ENCODE measurements at places on chromosomes 4 and X.

- DNase-seq = no peak
Measured at GRCh38 chr4:22179124-22179874, 230.7 kb upstream of the KCNIP4 start.

DNA sequence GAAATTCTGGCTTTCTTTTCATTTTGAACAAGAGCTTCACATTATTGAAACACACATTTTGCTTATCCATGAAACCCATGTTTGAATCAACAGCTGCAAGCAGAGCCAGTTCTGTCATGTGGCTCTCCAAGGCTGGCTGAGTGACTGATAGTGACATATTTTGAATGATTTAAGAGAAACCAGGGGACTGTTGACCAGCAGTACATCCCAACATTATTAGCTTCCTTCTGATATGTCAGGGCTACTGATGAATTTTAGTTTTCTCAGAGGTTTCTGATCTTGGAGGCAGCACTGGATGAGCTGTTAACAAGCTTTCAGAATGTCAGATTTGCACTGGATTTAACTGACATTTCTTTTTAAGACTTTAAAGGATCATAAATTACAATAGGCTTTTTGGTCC, 74.6 kb upstream of the GRXCR1 start:
- no peak for DNase-seq

DNA sequence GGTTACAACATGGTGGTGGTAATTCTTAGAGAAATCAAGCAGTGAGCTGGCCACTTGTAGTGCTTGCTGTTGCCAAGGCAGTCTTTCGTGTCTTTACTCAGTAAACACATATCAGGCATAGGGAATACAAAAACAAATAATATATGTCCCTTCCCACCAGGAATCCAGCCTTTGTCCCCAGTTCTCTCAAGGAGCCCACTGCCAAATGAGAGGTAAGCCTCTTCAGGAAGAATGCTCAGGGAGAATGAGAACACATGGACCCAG, 421 bp upstream of the PLAC1 start:
- DNase-seq = no peak

- DNase-seq = no peak
Measured at GRCh38 chr4:168531305-168531704, 34.5 kb downstream of the PALLD start.

DNA sequence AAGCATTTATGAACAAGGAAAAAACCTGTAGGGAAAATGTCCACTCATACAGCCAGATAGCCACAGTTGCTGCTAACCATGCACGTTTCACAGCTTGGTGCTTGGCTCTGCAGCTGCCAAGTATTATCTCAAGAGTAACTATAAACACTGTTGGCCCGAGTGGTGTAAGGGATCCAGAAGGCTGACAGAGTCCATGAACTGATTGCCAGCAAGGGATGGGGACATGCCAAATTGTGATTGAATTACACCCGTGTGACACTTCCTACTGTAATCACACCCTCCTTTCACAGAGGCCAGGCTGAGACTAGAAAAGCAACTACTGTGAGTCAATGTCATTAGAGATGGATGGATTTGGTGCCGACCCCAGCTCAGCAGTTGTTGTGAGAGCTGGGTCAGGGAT, 223.9 kb upstream of the ANKRD50 start:
- no peak for DNase-seq

DNA sequence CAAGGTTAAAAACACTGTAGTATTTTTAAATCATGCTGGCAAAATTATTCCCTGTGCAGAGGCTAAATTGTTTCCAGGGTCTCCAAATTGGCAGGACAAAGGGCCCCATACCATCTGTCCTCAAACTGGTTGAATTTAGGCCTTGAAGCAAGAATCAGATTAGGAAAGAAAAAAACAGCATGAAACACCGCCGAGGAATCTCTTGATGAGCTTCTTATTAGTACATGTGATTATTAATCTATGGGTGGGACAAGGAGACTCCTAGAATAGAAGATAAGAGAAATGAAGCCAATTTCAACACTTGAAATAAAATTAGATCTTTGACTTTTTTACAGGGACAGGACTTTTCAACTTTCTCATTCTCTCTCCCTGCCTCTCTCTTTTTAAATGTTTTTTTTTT, 7.1 kb upstream of the CLNK start:
- DNase-seq = no peak

DNA sequence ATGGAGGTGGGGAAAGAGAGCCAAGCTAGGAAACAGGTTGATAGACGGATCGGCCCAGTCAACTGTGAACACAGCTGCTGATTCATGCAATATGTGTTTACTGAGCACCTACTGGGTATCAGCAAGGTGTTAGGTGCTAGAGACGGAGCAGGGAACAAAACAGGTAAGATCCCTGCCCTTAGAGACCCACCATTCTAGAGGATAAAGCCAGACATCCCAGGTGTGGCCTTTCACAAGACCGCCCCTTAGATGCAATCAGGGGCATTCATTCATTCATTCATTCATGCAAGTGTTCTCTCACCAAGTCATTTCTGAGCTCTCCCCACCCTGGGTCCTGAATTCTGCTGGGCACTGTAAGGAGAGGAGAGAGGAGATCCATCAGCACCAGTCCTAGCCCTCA, 20.2 kb upstream of the MTM1 start:
- no peak for DNase-seq

GRCh38 chr4:47510506-47511143, 25.6 kb downstream of the ATP10D start:
- no peak for DNase-seq

GRCh38 chr4:30972542-30972941, 252.4 kb downstream of the PCDH7 start:
- no peak for DNase-seq

- DNase-seq = no peak
Measured at GRCh38 chr4:168167714-168168284, 75.5 kb downstream of the ANXA10 start.
